ENCODE measurements at places on chromosomes 5 and 9.

DNA sequence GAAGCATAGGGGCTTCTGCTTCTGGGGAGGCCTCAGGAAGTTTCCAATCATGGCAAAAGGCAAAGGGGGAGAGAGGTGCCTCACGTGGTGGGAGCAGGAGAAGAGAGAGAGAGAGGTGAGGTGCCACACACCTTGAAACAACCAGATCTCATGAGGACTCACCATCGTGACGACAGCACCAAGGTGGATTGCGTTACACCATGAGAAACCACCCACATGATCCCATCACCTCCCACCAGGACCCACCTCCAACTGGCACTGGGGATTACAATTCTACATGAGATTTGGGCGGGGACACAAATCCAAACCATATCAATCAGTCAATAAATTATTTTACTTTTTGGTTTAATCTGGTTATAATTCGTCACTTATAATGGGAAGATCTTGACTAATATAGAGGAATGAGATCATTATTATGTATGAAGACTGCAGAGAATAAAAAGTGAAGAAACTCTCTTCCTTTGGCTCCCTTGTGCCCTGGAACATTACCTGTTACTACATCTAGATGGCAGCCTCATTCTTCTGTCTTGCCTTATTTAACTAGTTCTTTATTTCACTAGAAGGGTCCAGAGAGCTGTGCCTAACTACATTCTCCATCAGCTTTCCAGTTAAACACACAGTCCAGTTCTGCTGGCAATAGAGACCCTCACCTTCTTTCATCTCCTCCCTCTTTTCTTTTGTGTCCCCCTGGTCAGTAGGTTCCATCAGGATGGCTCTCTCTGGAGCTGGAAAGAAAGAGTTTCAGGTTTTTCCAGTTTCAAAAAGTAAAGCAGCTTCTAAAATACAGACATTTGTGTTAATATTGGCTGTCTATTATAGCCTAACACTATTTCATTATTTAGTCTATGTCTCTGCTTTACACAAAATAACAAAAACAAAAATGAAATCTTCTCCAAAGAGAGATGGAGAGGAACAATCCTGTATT, 21.7 kb upstream of the SPINK7 start:
- no peak for DNase-seq

DNA sequence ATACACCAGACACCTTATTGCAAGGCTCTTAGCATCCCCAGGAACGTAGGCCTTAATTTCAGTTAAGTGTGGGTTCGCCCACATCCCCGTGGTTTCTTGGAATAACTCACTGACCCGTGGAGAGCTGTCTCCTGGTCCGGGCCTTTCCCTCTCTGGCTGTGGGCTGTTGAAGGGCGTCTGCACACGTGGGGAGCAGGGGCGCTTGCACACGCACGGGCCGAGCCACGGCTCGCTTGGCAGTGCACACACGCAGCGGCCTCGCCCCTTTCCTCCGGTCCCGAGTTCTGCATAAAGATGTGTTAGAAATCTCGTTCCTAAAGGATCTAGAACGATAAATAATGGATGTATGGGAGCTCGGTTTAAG, 141.9 kb downstream of the PBX3 start:
- DNase-seq, result no peak

DNA sequence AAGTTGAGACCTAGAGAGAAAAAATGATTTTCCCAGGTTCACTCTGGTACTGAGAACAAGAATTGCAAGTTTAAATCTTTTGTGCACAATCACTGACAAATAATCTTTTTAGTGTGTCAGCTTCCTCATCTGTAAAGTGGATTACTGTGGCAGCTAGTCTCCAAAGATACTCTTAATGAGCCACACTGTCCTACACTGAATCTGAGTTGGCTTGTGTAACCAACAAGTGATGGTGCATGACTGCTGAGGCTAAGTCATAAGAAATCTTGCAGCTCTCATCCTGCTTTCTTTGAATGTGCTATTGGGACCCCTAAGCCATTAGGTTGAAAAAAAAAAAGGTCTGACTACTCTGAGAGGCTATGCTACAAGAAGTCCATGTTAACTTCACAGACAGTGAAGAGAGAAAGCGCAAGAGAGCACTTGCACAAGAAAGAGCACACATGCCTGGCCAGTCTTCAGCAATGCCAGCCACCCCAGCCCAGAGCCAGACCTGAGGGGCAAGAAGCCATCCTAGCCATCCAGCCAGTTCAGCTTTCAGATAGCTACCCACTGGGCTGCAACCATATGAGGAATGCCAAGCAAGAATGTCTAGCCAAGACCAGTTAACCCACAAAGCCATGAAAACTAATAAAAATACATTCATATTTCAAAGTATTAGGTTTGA, 419.4 kb downstream of the RAB3C start:
- no peak for DNase-seq

DNA sequence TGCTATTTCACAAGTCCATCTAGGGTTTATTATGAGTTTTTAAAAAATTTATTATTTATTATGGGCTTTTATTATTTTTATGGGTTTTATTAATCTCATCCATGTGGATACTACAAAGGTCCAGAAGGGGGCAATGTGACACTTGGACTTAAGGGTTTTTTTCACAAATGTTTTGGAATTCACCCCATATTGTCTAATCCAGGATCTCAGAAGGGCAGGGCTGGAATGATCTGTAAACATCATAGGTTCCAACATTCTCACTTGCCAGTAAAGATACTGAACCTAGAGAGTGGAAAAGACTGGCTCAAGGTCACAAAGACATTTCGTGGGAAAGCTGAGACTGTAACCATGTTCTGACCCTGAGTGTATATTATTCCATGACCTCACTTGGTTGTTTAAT, 35.6 kb downstream of the NIM1K start:
- peak; percentile 48 for DNase-seq

GRCh38 chr9:15248621-15249020, 58.4 kb downstream of the TTC39B start:
- no peak for DNase-seq

GRCh38 chr5:162956570-162956969, 480.8 kb upstream of the CCNG1 start:
- no peak for DNase-seq

DNA sequence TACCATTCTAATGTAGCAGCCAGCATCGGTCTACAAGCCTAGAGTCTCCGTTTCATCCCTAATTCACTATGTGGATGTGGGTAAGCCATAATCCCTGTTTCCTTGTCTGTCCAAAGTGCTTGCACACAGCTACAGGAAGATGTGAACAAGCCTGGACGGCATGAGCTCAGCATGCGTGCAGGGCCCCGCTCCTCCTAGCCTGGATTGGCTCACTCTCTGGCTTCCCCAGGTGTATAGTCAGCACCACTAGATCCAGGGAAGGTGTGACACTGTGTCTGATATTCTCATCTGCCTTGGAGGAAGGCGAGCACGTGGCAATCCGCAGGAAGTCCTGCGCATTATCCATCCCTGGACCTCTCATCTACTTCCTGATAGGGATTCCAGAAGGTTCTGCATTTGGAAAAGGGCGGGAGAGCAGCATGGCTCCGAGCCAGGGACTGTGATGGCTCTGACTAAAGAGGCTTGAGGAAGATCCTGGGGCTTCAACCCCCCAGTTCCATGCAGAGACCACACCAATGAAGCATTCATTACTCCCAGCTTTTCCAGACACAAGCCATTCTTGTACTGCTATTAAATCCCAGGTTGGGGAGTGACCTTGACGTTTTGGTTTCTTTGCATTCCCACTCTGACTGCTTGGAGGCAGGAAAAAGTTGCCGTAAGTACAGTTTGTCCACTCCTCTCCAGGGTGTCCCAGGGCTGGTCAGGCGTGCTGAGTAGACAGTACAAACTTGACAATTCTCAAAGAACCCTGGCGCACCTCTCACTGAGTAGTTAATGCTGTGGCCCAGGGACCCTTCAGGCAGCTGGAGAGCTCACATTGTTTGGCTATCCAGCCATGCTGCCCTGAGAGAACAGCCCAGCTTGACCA, 65.6 kb downstream of the PSD2 start:
- DNase-seq, result no peak

GRCh38 chr5:27778121-27778520, 739.7 kb upstream of the CDH9 start:
- no peak for DNase-seq

GRCh38 chr5:83543898-83544297, 72.4 kb downstream of the VCAN start:
- no peak for DNase-seq

GRCh38 chr9:32411753-32412152, 27.3 kb downstream of the ACO1 start:
- DNase-seq, result no peak

- no peak for DNase-seq
Observed at GRCh38 chr9:26471261-26471660, 421.3 kb downstream of the CAAP1 start.

DNA sequence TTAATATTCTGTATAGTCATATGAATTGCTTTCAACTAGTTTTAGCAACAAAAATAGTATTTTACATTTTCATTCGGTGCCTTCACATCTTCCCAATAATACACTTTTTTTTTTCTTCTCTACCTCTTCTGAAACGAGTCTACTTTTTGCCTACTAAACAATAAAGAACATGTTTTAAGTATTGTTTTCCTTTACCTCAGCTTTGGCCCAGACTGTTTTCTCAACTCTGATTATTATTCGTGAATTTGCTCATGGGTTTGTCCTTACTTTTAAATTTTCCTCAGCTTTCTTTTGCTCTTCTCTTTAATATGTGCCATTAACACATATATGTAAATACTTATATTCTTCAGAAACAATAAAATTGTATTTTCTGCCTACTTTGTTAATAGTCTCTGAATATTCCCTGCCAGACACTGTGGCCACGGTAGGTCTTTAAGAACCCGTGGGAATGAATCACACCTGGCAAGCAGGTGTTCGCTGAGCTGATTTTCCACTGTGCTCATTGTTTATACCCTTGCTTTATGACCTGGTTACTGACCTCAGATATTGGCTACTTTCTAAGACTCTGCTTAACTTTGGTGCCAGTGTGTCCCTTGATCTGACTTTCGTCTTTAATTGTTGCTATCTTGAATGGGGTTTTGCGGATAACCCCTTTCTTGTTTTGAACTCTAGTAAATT, 49.1 kb downstream of the FAM170A start:
- no peak for DNase-seq

DNA sequence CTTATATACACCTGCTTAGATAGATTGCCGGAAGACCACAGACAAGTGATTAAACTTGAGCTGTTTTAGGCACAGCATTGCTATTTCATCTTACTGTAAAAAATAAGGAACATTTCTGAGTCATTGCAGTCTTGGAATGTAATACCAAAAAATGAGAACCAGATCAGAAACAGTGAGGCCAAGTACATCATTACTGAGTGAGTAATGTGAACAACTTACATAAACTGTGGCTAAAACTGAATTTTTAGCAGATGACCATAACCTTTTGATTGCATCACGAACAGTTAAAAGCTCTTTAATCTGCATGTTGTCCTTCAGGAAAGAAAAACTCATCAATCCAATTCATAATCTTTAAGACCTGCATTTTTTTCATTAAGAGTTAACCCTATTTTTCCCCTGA, 157.1 kb upstream of the FGF10 start:
- no peak for DNase-seq

DNA sequence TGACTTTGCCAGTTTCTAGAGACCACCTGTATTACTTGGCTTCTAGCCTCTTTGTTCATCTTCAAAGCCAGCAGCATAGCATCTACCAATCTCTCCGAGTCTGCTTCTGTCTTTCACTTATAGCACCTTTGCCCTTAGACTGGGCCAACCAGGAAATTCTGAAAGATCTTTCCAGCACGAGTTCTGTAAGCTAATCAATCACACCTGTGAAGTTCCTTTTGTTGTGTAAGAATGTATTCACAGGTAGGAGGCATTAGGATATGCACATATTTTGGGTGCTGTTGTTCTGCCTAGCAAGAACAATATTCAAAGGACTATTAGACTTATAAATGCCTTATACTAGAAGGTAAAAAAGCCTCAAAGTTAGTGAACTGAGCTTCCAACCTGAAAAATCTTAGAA, 232.1 kb downstream of the CDH12 start:
- no peak for DNase-seq

GRCh38 chr5:125746917-125747316, 676.3 kb upstream of the GRAMD2B start:
- DNase-seq, result no peak

- DNase-seq, result no peak
Observed at GRCh38 chr9:73640971-73641370, 489.3 kb downstream of the ANXA1 start.

DNA sequence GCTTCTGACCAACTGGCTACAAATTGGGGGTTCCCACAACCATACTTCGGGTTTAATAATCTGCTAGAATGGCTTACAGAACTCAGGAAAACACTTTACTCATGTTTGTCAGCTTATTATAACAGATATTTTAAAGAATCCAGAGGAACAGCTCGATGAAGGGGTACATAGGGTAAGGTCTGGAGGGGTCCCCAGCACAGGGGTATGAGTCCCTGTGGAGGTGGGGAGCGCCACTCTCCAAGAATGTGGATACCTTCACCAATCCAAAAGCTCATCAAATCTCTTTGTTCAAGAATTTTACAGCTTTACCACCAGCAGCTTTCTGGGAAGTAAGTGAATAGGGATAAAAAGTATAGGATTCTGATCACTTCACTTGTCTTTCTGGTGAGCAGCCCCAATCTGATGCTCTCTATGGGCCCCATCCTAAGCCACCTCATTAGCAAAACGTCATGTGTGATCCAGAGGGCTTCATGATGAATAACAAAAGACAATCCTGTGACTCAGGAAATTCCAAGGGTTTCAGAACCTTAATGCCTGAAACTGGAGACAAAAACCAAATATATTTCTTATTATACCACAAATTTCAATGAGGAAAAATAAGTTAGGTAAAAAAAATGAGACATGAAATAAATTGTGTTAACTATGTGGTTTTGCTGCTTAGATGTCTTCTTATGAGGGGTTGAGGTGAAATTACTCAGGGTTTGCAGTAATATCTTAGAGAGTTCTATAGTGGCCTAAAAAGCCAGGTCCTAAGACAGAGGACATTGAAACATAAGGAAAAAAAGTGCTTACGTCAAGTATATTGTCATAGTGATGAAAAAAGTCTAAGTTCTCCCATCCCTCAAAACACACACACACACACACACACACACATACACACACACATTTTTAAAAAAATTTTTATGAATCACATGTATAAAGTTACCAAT, 290.5 kb downstream of the ANXA1 start:
- no peak for DNase-seq

- no peak for DNase-seq
Observed at GRCh38 chr9:130292106-130292505, 26.5 kb downstream of the HMCN2 start.

DNA sequence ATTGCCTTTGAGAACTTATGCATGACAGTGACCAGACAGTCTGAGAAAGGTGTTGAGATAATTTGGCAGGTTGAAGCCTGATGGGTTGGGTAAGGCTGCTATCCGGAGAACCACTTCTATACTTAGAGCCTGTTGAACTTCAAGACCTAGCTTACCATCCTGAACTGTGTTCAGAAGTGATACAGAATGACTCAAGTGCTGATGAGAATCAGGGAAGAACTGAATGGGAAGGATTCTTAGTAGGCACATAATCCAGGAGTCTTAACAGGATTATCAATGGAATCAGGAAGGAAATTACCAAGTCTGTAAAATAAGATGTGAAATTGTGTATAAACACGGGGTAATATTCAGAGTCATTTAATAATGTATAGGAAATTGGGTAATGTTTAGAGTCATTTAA, 9.0 kb upstream of the PAPPA start:
- DNase-seq, result no peak
